Esophagus squamous epithelium (tissue), 5 donors: ENCODE measurements at places on chromosomes 6 and 20.

DNA sequence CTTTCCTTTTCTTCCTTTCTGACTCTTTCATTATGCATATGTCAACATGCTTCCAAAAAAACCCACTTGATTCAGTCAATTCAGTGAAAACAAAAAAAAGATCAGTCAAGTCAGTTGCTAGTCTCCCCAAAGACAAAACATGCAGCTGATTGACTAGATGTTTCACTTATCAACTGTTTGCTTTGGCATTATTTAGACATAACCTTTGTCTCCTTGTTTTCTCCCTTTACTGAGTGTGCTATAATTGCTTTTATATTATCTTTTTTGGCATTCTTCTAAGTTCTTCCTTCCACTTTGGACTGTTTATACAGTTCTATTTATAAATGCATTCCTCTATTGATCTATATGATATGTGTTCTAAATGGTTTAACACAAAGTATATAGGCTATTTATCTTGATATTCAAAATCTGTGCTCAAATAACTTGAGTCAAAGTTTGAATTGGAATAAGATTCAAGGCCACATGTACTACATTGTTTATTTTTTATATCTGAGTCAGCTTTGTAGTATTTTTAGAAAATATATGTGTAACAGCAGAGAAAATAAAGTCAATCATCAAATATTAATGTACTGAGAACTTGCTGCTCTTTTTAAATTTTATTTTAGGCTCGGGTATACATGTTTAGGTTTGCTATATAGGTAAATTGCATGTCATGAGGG, 260.5 kb downstream of the CENPW start:
- H3K27ac ChIP-seq: no peak overlapping the region
- no peaks in the 10 kb centered on the region for H3K4me1 ChIP-seq
- no peak overlapping the region for H3K4me3 ChIP-seq
- no peaks in the 10 kb centered on the region for H3K27me3 ChIP-seq

DNA sequence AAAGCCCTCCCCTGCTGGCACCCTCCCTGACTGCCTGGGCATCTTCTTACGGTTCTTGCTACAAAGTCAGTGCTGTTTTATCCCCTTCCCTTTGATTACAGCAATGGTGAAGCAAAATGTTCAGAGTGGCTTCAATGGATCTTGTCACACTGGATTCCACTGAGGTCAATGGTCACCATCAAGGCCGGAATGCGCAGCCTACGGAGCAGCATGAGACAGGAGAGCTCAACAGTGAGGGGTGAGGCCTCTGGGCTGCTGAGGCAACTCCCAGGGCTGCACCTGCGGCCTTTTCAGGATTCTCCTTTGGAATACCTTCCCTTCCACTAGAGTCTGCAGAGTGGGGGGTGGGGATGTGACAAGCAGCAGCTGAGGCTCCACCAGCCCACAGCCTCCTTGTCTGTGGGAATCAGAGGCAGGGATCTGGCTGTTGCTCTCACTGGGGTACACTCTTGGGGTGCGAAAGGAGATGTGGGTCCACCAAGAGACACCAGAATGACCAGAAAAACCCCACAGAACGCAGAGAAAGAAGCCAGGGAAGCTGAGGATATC, 40.4 kb upstream of the EMILIN3 start:
- no peak for DNase-seq
- no peak overlapping the region for H3K4me3 ChIP-seq
- peaks cover 9% of the 10 kb centered on the region for H3K36me3 ChIP-seq
- no peak overlapping the region for H3K27ac ChIP-seq

GRCh38 chr6:54008589-54008988, 102.7 kb upstream of the MLIP start:
- no peaks in the 10 kb centered on the region for H3K27me3 ChIP-seq
- no peaks in the 10 kb centered on the region for H3K36me3 ChIP-seq
- no peak for DNase-seq
- no peak overlapping the region for H3K4me3 ChIP-seq
- no peak overlapping the region for H3K27ac ChIP-seq

DNA sequence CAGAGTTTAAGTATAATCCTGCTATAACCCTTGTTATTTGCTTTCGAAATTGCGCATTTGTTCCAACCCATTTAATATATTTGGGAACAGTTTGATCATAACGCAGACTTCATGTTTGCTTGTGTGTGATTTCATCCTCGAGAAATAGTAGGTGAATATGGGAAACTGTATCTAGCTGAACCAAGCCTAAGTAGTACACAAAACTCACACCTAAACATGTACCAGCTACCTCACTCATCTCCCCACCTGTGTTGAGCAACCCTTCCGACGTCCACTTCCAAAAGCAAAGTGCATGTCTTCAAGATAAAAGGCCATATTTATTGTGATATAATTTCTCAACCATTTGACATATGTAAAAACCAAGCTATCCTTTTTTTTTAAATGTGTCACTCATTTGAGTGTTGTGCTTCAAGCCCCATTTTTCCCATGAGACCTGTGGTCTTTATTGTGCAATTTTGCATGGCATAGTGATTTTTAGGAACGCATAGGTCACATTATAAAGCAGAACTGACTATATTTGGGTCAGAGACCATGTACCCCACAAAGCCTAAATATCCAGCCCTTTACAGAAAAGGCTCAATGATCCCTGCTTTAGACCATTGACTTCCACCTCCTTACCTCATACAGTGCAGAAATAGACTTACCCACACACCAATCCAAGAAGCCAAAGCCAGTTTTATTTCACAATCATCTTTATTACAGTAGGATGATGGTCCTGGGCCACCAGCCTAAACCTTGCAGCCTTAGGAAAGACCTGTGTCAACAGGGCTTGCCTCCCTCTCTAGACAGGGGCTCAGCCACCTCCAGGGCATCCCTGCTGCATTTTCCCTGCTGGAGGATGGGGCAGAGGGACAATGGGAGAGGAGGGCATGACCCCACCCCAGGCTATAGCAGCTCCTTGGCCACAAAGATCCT, 7.1 kb downstream of the CCND3 start:
- no peaks in the 10 kb centered on the region for H3K27me3 ChIP-seq
- no peak overlapping the region for H3K27ac ChIP-seq
- peaks cover 33% of the 10 kb centered on the region for H3K4me1 ChIP-seq
- peaks cover 80% of the 10 kb centered on the region for H3K36me3 ChIP-seq
- no peak overlapping the region for H3K4me3 ChIP-seq

DNA sequence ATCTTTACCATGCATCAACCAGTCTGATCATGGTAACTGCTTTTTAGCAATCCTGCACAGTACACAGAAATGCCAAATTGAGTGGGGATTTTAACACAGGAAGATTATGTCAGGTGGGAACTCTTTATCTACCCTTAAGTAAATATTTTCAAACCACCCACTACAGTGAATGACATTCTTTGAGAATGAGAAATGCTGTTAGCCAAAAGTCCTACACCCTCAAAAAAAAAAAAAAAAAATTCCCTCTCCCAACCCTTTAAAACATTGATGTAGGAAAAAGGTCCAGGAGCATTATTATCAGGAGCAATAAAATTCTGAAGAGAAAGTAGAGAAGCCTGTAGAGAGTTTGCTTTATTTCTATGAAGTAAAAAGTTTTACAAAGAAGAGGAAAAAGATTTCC, 307.2 kb upstream of the THEMIS start:
- H3K27ac ChIP-seq: no peak overlapping the region
- DNase-seq: no peak
- no peak overlapping the region for H3K4me3 ChIP-seq
- H3K4me1 ChIP-seq: no peaks in the 10 kb centered on the region
- H3K36me3 ChIP-seq: no peaks in the 10 kb centered on the region
- no peaks in the 10 kb centered on the region for H3K27me3 ChIP-seq

DNA sequence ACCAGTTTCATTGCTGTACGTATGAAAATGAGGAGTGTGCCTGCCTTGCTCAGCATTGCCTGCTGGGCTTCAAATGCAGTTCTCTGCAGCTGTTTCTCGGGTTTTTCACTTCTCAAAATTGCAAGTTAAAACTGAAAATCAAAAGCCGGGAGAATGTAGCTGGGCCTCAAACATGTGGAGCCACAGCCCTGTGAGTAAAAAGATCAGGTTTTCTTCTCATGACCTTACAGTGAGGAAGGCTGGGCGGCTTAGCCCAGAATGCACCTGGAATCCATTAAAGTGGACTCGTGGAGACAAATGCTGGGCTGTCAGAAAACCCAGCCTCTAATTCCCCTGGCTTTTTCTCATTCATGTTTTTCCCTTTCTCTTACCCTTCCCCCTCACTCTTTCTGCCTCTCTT, 34.4 kb downstream of the DSE start:
- DNase-seq: no peak
- no peaks in the 10 kb centered on the region for H3K36me3 ChIP-seq
- H3K4me1 ChIP-seq: peaks cover 21% of the 10 kb centered on the region
- no peaks in the 10 kb centered on the region for H3K27me3 ChIP-seq
- no peak overlapping the region for H3K27ac ChIP-seq
- peak overlapping the region; percentile 25 for H3K4me3 ChIP-seq

GRCh38 chr20:24443436-24443835, 26.0 kb upstream of the SYNDIG1 start:
- H3K36me3 ChIP-seq: no peaks in the 10 kb centered on the region
- no peak for DNase-seq

GRCh38 chr20:37927410-37928095, 24.6 kb downstream of the VSTM2L start:
- H3K4me1 ChIP-seq: no peaks in the 10 kb centered on the region
- H3K4me3 ChIP-seq: no peak overlapping the region
- no peaks in the 10 kb centered on the region for H3K36me3 ChIP-seq
- no peak overlapping the region for H3K27ac ChIP-seq

GRCh38 chr20:17501701-17502100, 29.5 kb downstream of the BFSP1 start:
- no peak overlapping the region for H3K4me3 ChIP-seq
- no peak overlapping the region for H3K27ac ChIP-seq
- no peaks in the 10 kb centered on the region for H3K36me3 ChIP-seq
- H3K4me1 ChIP-seq: peaks cover 30% of the 10 kb centered on the region
- no peaks in the 10 kb centered on the region for H3K27me3 ChIP-seq

- H3K4me1 ChIP-seq: no peaks in the 10 kb centered on the region
- no peak overlapping the region for H3K4me3 ChIP-seq
- H3K36me3 ChIP-seq: no peaks in the 10 kb centered on the region
- no peak overlapping the region for H3K27ac ChIP-seq
- H3K27me3 ChIP-seq: no peaks in the 10 kb centered on the region
- DNase-seq: no peak
Observed at GRCh38 chr20:13507646-13508045, 131.1 kb downstream of the TASP1 start.

DNA sequence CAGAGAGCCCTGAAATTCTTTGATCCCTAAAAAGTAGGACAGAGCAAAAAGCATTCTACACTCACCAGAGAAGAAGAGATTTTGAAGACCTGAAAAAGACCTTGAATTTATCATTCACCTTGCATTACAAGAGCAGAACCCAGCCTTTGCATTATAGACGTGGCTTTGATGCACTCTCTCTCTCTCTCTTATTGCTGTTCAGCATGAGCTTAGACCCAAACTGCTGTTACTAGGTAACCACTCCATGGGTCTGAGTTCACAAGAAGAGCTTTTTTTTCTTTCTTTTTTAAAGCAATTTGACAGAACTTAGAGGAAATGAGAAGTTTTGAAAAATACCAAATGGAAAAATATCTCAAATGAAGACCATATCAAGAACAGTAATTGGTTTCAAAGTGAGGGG, 44.4 kb downstream of the COL9A1 start:
- no peak overlapping the region for H3K27ac ChIP-seq
- no peak overlapping the region for H3K4me3 ChIP-seq
- H3K4me1 ChIP-seq: no peaks in the 10 kb centered on the region
- H3K27me3 ChIP-seq: no peaks in the 10 kb centered on the region

- peaks cover 8% of the 10 kb centered on the region for H3K4me1 ChIP-seq
- H3K27ac ChIP-seq: no peak overlapping the region
- no peaks in the 10 kb centered on the region for H3K27me3 ChIP-seq
- no peak overlapping the region for H3K4me3 ChIP-seq
Observed at GRCh38 chr20:4451487-4452081, 270.1 kb upstream of the PRND start.

- no peaks in the 10 kb centered on the region for H3K4me1 ChIP-seq
- no peaks in the 10 kb centered on the region for H3K36me3 ChIP-seq
- H3K27me3 ChIP-seq: no peaks in the 10 kb centered on the region
- no peak overlapping the region for H3K27ac ChIP-seq
- no peak overlapping the region for H3K4me3 ChIP-seq
Observed at GRCh38 chr20:7792150-7792869, 147.9 kb downstream of the HAO1 start.

GRCh38 chr6:122623279-122623678, 13.1 kb downstream of the PKIB start:
- H3K27me3 ChIP-seq: no peaks in the 10 kb centered on the region
- no peaks in the 10 kb centered on the region for H3K4me1 ChIP-seq
- no peak overlapping the region for H3K27ac ChIP-seq
- DNase-seq: no peak
- no peak overlapping the region for H3K4me3 ChIP-seq
- no peaks in the 10 kb centered on the region for H3K36me3 ChIP-seq

DNA sequence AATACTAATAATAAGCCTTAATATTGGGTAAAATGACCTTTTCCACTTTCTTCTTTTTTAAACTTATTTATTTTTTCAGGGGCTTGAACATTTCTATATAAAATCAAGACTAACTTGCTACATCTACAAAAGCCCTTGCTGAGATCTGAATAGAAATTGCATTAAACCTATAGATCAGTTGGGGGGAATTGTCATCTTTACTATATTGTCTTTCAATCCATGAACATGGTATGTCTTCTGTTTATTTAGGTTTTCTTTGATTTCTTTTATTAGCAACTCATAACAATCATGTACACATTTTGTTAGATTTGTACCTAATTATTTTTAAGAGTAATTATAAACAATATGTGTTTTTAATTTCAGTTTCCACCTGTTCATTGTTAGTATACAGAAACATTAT, 96.4 kb upstream of the SLC22A23 start:
- no peak overlapping the region for H3K27ac ChIP-seq
- no peaks in the 10 kb centered on the region for H3K36me3 ChIP-seq
- peaks cover 7% of the 10 kb centered on the region for H3K4me1 ChIP-seq
- no peaks in the 10 kb centered on the region for H3K27me3 ChIP-seq
- no peak overlapping the region for H3K4me3 ChIP-seq
- DNase-seq: no peak

- no peaks in the 10 kb centered on the region for H3K27me3 ChIP-seq
- H3K36me3 ChIP-seq: no peaks in the 10 kb centered on the region
Observed at GRCh38 chr20:53833333-53834061, 236.9 kb downstream of the BCAS1 start.

DNA sequence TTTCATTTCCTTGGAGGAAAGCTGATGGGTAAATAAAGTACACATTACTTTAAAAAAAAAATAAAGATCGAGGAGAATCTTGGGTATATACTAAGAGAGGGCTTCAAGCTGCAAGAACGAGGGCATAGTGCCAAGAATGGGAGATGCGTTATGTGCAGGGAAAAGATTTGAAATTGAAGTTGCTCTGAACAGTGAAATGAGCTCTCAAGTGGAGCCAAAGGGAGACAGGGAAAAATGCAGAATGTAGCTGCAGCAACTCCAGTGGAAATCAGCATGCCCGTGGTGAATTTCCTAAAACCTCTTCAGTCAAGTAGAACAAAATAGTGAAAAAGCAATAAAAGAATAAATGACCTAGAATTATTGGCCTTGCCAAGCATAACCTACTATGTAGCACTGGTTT, 11.4 kb upstream of the COL9A1 start:
- DNase-seq: no peak
- H3K4me3 ChIP-seq: no peak overlapping the region
- no peaks in the 10 kb centered on the region for H3K27me3 ChIP-seq
- H3K36me3 ChIP-seq: no peaks in the 10 kb centered on the region
- H3K4me1 ChIP-seq: no peaks in the 10 kb centered on the region
